ENCODE measurements at places on chromosomes 11 and 22.

DNA sequence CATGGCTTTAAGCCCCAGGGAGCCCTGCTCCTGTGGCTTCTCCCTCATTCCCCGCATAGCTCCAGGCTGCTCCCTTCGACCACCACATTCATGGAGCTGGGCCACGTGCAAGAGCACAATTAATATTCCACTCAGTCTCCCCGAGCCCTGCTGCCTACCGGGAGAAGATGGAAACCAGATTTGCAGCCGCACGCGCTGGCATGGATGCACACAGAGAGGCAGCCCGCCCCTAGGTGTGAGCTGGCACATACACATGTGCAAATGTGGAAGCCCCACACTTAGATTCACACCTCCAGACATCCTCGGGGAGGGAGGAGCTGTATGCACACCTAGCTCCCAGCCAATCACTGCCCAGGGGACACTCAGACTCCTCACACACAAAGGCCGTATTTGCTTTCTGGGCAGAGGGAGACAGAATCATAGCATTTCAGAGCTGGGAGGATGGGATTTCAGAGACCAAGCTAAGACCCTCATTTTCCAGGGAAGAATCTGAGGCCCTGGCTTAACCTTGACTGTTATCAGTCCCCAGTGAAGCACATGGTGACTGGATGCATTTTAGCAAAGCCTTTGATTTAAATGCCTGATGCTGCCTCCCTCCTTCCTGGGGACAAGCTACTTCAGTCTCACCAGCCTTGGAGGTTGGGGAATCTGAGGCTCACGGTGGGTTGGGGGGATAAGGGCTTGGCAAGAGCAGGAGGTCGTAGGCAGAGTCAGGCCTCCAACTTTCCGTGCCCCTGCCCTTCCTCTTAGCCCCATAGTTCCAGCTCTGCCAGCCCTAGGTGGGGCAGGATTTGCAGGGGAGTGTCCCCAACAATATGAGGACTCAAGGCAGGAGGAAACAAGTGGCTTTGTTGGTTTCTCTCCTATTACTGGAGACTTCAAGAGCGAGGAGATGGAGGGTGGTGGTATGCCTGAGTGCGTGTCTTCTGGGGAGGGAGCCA lies 5.3 kb upstream of the CREB3L1 start:
- DNase-seq = no peak

DNA sequence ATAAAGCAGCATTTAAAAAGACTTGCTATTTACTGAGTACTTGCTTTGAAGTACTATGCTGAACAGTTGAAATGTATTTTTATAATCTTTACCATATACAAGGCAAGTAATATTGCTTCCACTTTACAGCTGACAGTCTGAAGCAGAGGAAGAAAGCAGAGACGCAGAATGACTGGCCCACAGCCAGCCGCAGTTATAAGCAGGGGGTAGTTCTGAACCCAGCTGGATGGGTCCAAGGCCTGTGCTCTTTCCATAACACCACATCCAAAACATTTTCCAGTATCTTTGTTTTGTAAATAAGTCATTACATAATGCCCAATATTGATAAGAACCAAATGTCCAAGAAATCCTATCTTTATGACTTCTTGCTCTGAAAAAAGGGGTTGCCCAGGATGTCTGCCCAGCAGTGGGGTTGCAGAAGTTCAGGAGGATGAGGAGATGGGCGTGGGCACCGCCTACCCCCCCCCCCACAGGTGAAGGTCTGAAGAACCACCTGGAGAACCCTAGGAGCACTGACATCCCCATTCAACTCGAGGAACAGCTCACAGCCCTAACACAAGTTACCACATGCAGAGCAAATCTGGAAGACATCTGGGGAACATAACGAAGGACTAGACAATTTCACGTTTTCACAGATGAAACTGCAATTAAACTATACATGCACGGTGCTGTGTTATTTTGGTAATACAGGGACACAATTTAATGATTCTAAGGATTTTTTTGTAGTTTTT lies 24.2 kb upstream of the YPEL1 start:
- no peak for DNase-seq

GRCh38 chr11:107567739-107568335 lies 2.3 kb upstream of the ALKBH8 start:
- no peak for DNase-seq

- DNase-seq = no peak
Measured at GRCh38 chr11:112776834-112777233, 184.4 kb upstream of the NCAM1 start.

DNA sequence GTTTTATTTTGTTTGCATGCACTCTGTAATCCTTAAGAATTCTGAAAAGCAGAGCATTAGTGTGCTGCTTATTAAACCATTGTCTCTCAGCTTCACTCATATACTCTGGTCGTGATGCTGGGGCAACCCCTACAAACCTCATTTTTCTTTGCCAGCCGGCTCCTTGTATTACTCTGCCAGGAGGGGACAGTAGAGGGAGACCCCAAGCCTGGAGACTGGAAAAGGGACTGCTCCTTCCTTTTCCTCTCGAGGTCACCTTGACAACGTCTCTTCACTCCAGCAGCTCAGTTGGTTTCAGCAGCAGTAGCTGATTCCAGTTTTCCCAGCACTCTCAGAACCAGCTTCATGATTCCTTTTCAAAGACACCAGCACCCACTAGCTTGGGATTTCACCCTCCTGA lies 2.8 kb upstream of the JHY start:
- peak; percentile 21 for DNase-seq

GRCh38 chr11:2443406-2443805 lies 908 bp downstream of the TRPM5 start:
- DNase-seq = no peak

- no peak for DNase-seq
Measured at GRCh38 chr11:106668147-106668546, 350.1 kb downstream of the GUCY1A2 start.

GRCh38 chr11:120289426-120289825 lies 35.7 kb upstream of the TLCD5 start:
- DNase-seq = no peak

Measured in ELF-1 (cell line).